Camera-type eye (tissue), 1 donor: ENCODE measurements at places on chromosomes 4 and X. TPM values are rescaled to one million over a fixed set of nuclear protein-coding genes. Genes with fewer than 3 reads are reported as not detected.

Gene GAGE2A
- not detected for total RNA-seq

Gene DNAAF6
- not detected for total RNA-seq

Gene HTR2C
- total RNA-seq, result 0.49 TPM

Gene EVC2
- 10.8 TPM for total RNA-seq

Gene SLC25A5
- total RNA-seq, result 109 TPM

Gene JADE3
- total RNA-seq, result 14.0 TPM

Gene MAGEA2
- not detected for total RNA-seq

Gene ATP2B3
- 3.7 TPM for total RNA-seq

Gene CLDN34
- total RNA-seq, result not detected

Gene MAGEA1
- total RNA-seq, result not detected

Gene GAGE12J
- not detected for total RNA-seq

Gene MAGED2
- total RNA-seq, result 373 TPM

Gene F11
- total RNA-seq, result 0.44 TPM

Gene PPP1R2C
- not detected for total RNA-seq

Gene UXT
- total RNA-seq, result 41.6 TPM

Gene UGT2A3
- 0.22 TPM for total RNA-seq

Gene PABPC5
- total RNA-seq, result 8.4 TPM

Gene MAGEA4
- total RNA-seq, result not detected

Gene CFP
- total RNA-seq, result 5.2 TPM

Gene AREG
- total RNA-seq, result 0.49 TPM

Gene SPANXC
- not detected for total RNA-seq

Gene RFC1
- 58.2 TPM for total RNA-seq

Gene SPANXB1
- total RNA-seq, result not detected

Gene TMEM31
- total RNA-seq, result not detected

Gene ZGRF1
- total RNA-seq, result 37.1 TPM

Gene SPIN4
- 21.0 TPM for total RNA-seq

Gene STARD8
- 10.2 TPM for total RNA-seq

Gene GRIPAP1
- total RNA-seq, result 46.4 TPM

Gene ARSH
- not detected for total RNA-seq

Gene TMPRSS11D
- 0.71 TPM for total RNA-seq

Gene ARAF
- 23.0 TPM for total RNA-seq

Gene TLR10
- 0.71 TPM for total RNA-seq

Gene DRD5
- total RNA-seq, result 1.4 TPM

Gene MAN2B2
- total RNA-seq, result 13.1 TPM

Gene FAM13A
- total RNA-seq, result 84.9 TPM

Gene PDLIM5
- total RNA-seq, result 170 TPM

Gene GK2
- not detected for total RNA-seq

Gene SYP
- 152 TPM for total RNA-seq

Gene PHEX
- total RNA-seq, result 1.3 TPM

Gene MAGEA8
- not detected for total RNA-seq

Gene F8A2
- not detected for total RNA-seq

Gene GCNA
- 5.6 TPM for total RNA-seq

Gene BEX2
- 48.4 TPM for total RNA-seq

Gene ABLIM2
- total RNA-seq, result 13.5 TPM

Gene AR
- total RNA-seq, result 8.9 TPM

Gene PHOX2B
- 0.55 TPM for total RNA-seq
